ENCODE measurements at places on chromosomes 6 and 20.
A peak's percentile ranks its signal among the peaks of the same experiment; 100 is the strongest.

DNA sequence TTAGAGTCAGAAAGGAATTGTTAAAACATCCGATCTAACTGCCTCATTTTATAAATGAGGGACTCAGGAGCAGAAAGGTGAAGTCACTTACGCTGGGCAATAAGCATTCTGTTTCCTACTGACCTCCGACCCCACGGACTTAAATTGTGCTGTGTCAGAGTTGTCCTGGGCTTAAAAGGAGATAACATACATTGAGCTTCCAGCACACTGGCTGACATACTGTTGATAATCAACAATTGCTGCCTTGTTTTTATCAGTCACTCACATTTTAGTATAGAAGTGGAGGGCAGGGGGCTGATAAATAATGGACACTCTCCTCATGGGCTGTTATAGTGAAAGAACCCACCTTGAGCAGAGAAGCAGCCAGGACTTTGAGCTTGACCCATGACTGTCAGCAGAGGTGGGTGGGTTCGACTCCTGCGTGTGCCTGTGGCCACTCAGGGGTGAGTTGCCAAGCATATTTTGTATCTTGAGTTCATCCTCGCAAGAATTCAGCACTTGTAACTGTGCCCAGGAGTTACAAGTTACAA, 166.5 kb upstream of the JARID2 start:
- no peak for DNase-seq

DNA sequence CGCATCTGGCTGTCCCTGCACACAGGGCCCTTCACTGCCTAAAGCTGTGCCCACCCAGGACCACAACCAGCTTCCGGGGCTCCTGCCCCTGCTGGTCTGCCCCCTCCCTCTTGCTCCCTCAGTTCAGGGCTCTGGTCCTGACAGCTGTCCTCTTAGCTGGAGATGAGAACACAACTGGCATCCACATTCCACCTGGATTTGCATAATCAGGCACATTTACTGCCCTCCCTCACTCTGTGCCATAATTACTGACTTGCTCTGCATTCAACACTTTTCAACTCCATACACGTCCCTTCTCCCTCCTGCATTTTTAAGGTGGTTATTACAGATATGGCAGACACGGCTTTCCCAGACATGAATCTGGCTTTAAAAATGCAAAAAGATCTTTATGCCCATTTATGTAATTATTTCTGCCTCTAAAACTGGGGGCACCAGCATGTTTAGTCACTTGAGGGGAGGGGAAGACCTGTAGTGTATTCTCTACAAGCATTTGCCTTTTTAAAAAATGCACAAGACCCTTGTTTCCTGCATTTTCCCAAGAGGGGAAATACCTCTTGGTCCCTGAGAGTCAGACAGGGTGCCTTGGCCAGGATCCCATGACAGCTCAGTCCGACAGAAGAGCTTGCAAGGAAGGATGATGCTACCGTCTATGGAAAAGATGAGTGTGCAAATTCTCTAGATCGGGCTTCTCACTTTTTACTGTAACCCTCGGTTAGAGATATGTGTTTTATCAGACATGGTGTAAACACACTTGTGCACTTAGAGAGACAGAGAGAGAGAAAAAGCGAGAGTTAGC, 401.8 kb downstream of the PREX1 start:
- no peak for DNase-seq

- no peak for DNase-seq
Measured at GRCh38 chr20:54545676-54546358, 70.4 kb downstream of the DOK5 start.

GRCh38 chr6:112833581-112834131, 486.5 kb downstream of the RFPL4B start:
- no peak for DNase-seq

GRCh38 chr20:46786566-46786965, 77.1 kb downstream of the SLC2A10 start:
- no peak for DNase-seq

DNA sequence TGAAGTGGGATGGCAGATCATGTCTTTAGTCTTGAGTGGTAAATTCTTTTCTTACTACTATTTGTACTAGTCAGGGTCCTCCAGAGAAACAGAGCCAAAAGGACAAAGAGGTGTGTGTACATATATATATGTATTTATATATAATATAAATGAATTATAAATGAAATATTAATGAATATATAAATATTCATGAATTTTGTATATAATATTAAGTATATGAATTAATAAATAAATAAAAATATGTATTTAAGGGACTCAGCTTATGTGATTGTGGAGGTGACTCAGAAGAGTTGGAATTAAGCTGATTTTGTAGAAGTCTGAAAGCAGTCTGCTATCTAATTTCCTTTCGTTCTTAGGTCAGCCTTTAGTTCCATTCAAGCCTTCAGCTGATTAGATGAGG, 265.3 kb upstream of the MMS22L start:
- no peak for DNase-seq

GRCh38 chr6:64376394-64376793, 740.8 kb downstream of the PHF3 start:
- no peak for DNase-seq

DNA sequence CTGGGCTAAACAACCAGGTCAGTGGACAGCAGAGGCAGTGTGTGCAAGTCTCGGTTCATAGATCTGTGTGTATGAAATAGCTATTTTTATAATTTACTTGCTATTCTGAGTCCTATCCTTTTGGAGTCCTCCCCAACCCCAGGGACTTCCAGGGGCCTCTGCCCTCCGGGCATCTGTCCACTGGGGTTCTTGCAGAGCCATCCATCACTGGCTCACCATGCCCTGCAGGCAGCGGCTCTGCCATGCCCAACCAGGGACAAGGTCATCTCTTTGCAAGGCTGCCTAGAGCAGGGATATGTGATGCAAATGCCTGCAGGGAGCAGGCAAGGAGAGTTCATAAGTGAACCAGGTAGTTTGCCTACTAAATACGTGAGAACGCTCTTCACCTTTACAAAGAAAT, 10.5 kb upstream of the BEND3 start:
- DNase-seq, result no peak

- no peak for DNase-seq
Measured at GRCh38 chr20:8049310-8049709, 29.7 kb upstream of the TMX4 start.

GRCh38 chr6:112311950-112312547, 35.1 kb upstream of the RFPL4B start:
- no peak for DNase-seq

- DNase-seq, result no peak
Measured at GRCh38 chr6:3372912-3373554, 83.8 kb downstream of the SLC22A23 start.

DNA sequence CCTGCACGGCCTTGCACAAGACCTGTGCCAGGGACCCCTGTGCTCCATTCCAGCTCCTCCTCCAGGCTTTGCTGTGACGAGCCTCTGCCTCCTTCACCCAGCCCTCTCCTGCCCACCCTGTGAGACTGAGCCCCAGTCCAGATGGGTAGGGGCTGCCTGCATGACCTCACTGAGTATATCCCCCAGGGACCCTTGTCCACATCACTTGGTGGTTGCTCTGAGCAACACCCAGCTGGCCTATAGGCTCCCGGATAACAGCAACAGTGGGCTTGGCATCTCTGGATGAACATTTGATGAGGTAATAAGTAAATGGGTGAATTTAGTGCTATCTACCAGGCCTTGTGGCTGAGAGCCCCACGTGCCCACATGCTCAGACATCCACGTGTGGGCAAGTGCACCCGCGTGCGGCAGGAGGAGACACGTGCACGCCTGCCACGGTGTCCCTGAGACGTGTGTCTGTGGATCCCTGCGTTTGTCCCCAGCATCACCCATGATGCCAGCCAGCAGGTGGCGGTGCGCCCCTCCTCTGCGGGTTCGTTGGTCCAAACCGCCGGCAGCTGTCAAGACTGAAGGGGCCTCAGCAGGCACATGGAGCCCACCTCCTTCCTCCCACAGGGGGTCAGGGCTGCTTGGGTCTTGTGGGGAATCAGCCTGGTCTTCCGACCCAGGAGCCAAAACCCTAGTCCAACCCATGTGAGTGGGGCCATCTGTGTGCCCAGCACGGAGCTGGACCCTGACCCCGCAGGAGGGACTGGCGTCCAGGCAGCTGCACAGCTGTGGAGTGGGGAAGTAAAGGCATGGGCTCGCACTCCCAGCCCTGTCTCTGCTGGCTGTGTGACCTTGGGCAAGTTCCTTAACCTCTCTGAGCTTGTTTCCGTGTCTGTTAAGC, 45.9 kb downstream of the FGD2 start:
- DNase-seq, result peak; percentile 92

- no peak for DNase-seq
Measured at GRCh38 chr6:66508433-66508832, 801.4 kb upstream of the EYS start.

Data from CD4-positive, alpha-beta T cell treated with Interleukin-6 at 100 ng/mL for 8 hours (primary cell).